ENCODE measurements at places on chromosomes 7 and 10.

- no peak for DNase-seq
These were observed 5.0 kb upstream of the TNRC18 start for GRCh38 chr7:5428478-5429252.

DNA sequence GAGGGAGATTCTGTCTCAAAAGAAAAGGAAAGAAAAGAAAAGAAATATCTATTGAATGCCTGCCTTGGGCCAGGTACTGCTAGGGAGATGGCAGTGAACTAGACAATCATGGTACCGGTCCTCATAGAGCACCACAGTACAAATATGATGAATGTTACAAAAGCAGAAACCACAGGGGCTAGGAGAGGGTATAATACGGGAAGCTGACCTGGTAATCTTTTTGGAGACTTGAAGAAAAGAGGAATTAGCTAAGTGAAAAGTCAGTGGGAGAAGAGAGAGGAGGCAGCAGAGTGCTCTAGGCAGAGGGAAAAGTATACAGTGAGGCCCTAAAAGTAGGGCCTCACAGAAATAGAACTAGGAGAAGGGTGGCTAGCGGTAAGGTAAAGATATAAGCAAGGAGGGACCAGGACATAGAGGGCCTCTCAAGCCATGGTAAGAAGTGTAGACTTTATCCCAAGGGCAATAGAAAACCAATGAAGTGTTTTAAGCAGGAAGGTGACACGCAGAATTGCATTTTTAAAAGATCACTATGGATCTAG lies 42.8 kb upstream of the WNT8B start:
- no peak for DNase-seq

GRCh38 chr7:43799605-43800004 lies 41.1 kb downstream of the BLVRA start:
- DNase-seq: no peak

DNA sequence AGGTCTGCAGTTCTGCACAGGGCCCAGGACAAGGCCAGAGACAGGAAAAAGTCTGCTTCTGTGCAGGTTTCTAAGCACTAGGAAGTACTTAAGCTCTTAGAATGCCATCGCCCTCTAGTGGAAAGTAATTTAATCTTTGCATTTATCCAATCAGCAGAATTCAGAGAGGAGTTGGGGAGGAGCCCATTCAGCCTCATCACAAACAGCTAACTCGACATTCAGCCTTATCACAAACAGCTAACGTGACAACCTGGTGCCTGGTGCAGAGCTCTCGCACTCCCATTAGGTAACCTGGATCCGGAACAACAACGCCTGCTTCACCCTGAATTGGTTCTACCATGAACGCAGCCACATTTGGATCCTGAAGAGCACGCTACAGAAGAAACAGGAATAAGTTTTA lies 15.2 kb downstream of the OAT start:
- DNase-seq: no peak

- DNase-seq: peak; percentile 62
These were observed 59.8 kb downstream of the COA1 start for GRCh38 chr7:43669286-43670081.

DNA sequence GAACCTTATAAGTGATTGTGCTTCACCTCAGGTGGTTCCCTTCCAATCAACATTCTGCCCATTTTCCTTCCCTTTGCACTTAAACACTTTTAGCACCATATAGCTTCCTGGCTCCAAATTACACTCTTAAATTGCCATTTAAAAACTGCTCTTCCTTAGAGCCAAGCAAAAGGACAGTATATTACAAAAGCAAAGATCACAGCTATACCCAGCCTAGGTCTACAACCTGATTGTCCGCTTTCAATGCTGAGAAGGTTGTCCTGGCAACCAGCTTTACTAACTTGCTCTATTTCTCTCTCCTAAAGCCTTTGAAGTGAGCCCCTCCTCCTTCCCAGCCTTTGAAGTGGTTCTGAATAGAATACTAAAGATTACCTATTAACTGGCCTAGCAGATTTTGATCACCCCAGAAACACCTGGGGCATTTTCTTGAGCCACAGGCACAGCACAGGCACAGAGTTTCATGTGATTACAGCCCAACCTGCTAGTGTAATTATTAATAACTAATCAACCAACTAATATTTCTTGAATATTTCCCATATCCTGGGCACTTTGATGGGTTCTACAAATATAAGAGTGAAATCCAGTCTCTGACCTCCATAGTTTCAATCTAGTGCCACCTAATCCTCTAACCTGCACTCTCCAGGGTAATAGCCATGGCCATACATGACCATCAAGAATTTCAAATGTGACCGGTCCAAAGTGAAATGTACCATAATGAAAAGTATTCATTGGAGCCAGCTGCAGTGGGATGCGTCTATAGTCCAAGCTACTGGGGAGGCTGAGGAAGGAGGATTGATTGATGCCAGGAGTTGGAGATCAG lies 63.6 kb upstream of the TRIM24 start:
- DNase-seq: no peak

DNA sequence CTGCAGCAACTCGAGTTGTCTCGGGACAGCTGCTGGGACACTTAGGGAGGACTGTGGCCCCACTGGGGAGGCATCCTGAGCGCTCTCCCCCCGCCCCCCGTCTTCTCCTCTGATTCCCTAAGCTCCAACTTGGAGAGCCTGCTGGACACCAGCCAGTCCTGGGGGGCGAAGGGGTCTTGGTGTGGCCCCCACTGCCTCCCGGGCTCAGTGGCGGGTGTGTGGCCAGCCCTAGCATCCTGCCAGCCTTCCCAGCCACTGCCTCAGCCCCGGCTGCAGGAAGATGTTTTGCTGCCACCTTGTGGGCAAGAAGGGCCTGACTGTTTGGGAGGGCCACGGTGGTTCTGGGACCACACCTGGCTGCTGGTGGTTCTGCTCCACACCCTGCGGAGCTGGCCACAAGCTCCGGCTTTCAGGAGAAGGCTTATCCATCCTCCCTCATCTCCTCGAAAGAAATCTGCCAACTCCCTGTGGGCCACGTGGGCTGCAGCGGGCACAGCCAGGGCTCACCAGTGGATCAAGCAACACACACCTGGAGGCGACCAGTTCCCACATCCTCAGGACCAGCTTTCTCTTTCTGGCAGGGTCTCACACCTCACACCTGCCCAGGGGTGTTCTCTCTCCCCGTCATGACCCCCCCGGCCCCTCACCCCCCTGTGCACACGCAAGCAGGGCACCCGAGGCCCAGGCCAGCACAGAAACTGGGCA lies 24.8 kb downstream of the AGAP3 start:
- DNase-seq: peak; percentile 33

DNA sequence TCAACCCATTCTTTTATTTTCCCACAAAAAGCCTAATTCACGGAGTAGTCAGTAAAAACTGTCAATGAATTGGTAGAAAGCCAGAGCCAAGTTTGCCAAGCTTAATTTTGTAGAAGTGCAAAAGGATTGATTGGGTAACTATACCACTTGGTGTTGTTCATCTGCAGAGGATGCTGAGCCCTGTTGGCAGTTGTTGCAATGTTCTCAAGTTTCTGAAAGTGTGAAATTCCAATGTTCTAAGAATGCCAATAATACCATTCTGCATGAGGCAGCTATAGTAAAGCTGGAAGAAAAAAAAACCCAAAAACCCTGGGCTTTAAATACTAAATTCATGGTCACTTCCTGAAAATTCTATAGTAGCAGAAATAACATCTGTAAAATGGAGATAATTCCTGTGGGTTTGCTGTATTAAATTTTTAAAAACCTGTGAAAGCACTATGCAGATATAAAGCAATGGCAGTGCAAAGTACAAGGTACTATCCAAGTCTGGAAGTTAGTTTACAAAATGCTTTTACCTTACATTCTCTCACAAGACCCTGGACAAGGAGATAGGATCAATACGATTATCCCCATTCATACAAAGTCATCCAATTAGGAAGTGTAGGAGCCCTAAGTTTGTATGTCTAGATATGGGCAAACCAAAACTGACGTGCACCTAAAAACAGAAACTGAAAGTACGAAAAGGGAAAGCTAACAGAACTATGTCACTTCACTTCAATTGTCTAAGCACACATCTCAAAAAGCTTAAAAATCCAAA lies 6.0 kb upstream of the PON1 start:
- no peak for DNase-seq

DNA sequence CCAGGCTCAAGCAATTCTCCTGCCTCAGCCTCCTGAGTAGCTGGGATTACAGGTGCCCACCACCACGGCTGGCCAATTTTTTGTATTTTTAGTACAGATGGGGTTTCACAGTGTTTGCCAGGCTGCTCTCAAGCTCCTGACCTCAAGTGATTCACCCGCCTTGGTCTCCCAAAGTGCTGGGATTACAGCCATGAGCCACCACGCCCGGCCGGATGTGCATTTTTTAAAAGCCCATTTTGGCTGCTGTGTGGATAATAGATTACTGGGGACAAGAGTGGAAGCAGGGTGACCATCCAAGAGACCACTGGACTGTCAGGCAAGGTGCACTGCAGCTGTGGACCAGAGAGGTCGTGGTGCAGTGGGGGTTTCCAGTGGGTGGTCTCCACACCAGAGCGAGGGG lies 21.4 kb downstream of the HKDC1 start:
- no peak for DNase-seq

DNA sequence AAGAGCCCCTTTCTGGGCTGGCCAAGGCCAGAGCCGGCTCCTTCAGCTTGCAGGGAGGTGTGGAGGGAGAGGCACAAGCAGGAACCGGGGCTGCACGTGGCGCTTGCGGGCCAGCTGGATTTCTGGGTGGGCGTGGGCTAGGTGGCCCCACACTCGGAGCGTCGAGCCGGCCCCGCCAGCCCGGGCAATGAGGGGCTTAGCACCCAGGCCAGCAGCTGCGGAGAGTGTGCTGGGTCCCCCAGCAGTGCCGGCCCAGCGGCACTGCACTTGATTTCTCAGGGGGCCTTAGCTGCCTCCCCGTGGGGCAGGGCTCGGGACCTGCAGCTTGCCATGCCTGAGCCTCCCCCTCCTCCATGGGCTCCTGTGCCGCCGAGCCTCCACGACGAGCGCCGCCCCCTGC lies 48.1 kb downstream of the SH2D4B start:
- DNase-seq: no peak
